Esophagus squamous epithelium (tissue), 5 donors: ENCODE measurements at places on chromosomes 2 and 18.

- no peak for DNase-seq
Observed at GRCh38 chr18:78305789-78306188, 673.8 kb upstream of the SALL3 start.

DNA sequence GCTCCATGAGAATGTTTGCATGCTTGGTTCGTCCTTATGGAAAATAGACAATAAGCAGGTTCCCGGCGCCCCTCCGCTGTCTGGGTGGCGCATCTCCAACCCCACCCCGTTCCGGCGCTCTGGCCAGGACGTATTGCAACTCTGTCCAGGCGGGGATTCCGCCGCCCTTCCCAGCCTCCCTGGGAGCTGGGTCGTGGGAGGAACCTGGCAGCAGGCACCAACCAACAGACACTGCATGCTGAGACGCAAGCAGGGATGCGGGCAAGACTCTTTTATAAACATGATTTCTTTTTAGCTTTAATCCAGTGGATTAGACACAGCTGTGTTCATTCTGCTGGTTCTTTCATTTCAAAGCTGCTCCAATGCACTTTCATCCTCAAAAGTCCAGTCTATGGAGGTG is 240.2 kb downstream of the SH3BP4 start:
- no peak for DNase-seq

- DNase-seq: no peak
Observed at GRCh38 chr2:37599688-37600525, 71.5 kb downstream of the CDC42EP3 start.

DNA sequence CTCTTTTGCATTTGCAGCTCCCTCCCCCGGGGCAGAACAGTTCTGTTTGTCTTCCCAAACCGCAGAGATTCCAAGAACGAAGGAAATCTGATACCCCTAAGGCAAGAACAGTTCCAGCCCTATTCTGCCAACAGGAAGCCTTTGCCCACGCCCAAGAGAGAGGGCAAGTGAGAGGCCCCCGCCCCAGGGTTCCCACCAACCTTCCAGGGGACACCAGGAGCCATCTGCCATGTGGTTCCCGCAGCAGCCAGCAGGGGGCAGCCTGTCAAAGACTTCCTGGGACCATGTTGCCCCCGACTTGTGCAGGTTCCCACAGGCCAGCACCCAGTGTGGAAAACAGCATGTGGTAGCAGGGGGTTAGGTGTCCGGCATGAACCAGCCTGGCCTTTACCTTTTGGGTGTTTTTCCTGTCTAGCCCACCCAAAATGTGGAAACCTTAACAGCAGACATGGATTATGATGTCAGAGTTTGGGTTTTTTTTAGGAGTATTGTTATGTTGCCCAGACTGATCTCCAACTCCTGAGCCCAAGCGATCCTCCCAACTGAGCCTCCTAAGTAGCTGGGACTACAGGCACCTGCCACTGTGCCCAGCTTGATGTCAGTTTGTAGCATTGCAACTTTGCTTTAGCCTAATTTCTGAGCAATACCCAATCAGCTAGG is 21.7 kb upstream of the EFHD1 start:
- no peak for DNase-seq

GRCh38 chr2:5818961-5819600 is 126.9 kb downstream of the SOX11 start:
- DNase-seq: no peak

DNA sequence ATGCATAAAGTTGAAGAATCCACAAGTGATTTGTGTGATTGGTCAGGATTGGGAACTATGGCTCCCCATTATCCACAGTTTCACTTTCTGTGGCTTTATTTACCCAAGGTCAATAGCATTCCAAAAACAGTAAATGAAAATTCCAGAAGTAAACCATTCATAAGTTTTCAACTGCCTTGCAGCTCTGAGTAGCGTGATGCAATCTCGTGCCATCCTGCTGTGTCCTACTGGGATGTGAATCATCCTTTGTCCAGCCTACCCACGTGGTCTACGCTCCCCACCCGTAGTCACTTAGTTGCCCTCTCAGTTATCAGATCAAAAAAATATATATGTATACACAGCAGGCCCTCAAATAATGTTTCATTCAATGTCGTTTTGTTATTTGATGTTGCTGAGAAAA is 89.0 kb upstream of the DLGAP1 start:
- DNase-seq: no peak

DNA sequence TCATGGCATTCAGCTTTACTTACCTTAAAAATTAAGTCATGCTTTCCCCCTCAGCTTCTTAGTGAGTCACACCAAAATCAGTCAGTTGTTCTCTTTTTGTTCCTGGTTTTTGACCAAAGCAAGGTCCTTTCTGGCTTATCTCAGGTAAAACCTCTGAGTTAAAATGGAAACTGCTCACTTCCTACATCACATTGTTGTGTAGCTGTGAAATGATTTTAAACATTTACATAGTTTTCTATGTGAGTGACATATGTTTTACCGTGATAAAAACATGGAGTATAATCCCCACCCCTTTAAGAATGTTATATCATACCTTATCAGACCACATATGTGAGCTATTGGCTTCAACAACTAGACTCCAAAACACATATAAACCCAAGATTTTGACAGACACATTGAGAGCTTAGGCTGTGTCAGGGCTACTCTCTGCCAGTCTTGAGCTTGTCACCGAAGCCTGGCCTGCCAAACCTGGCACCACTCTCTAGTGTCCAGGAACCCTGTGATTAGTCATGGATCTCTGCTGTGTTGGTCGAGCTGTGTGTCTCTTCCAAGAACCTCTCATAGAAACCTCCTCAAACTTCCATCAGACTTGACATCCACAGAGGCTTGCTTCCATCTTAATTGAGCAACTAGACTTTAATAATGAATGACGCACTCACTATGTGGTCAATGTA is 294.5 kb upstream of the FBXO11 start:
- DNase-seq: no peak

DNA sequence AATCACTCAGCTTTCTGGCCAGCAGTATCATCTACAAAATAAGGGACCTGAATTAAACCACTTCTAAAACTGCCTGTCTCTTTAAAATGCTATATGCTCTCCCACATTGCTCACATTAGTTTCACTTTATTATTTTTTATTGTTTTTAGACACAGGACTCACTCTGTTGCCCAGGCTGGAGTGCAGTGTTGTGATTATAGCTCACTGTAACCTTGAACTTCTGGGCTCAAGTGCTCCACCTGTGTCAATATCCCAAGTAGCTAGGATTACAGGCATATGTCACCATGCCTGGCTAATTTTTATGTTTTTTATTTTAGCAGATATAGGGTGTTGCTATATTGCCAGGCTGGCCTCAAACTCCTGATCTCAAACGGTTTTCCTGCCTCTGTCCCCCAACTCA is 591.3 kb upstream of the ZNF804A start:
- DNase-seq: no peak

- no peak for DNase-seq
Observed at GRCh38 chr2:129914538-129915302, 64.7 kb upstream of the RAB6C start.

- no peak for DNase-seq
Observed at GRCh38 chr2:167862782-167863181, 384.6 kb downstream of the STK39 start.

GRCh38 chr2:37869771-37870170 is 55.3 kb upstream of the RMDN2 start:
- no peak for DNase-seq

DNA sequence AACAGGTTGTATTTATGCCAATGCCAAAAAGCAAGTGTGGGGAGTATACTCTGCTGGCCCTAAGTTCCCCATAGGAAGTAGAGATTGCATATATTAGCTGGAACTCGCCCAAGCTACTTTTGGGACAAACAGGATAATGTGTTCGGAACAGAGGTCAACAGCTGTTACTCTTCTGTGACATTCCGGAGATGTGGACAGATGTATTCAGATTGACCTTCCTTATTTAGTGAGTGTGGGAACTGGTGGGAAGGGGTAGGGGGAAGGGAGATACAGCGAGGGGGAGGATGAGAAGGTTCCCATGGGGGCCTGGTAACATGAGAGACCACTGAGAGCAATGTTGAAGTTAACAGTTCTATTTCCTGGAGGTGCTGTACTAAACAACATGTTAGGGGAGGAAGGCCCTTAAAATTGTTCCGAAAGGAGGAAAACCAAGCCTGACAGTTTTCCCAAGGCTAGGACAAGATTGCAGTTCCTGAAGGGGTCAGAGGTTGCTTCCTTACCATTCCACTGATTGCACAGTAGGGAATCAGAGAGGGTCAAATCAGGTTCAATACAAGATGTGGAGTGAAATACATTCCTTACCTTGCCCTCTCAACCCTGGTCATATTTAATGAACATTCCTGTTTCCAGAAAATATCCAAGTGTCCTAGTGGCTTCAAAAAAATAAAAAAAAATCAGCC is 14.3 kb upstream of the CD28 start:
- DNase-seq: no peak

- no peak for DNase-seq
Observed at GRCh38 chr18:28088477-28088876, 88.5 kb downstream of the CDH2 start.

GRCh38 chr2:186827411-186827810 is 21.6 kb downstream of the ZSWIM2 start:
- no peak for DNase-seq

- no peak for DNase-seq
Observed at GRCh38 chr18:14914771-14915170, 166.8 kb downstream of the ANKRD30B start.

- DNase-seq: no peak
Observed at GRCh38 chr18:13562494-13563029, 163.8 kb downstream of the FAM210A start.

- no peak for DNase-seq
Observed at GRCh38 chr2:54966837-54967236, 83.4 kb downstream of the RTN4 start.

DNA sequence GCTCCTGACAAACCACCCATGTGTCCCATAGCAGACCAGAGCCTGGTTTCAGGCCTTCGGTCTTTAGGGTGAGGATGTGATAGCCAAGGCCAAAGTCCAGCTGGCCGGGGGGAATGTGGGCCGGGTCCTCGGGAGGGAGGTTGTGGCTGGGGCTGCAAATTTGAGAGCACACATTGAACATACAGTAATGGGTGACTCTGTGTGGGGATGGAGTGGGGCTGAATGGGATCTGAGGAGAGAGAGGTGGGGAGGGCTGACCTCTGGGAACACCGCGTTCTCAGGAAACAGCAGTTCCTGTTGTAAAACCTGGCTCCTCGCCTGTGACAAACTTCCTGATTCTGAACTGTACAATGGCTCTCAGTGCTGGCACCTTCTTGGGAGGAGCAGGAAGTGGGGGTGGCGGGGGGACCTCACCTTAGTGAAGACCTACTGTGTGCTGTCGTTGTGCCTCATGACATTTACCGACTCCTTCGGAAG is 48.8 kb downstream of the MCFD2 start:
- no peak for DNase-seq

GRCh38 chr18:56421647-56422046 is 216.7 kb downstream of the TXNL1 start:
- DNase-seq: no peak

DNA sequence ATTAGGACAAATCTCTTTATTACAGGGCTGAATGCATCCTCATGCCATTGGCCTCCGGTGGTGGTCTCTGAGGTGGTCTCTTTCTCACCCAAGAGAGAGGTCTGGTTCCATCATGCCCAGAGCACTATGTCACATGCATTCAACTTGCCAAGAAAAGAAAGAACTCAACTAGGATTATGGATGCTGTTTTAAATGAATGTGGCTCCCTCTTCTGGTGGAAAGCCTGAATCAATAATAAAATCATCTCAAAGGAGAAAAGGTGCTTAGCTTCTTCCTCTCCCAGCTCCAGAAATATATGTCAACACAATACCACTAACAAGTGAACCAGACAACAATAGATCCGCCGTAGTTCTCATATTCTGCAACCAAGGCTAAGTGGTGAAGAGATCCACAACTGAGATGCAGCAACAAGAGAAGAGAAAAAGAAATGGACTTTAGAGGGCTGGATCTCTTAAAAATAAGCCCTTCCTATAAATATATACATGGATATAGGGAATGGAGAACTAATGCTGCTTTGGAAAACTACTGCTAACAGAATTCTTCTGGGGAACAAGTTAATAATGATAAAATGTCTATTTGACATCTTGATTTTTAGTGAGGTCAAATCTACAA is 396.8 kb downstream of the NCKAP5 start:
- DNase-seq: no peak

DNA sequence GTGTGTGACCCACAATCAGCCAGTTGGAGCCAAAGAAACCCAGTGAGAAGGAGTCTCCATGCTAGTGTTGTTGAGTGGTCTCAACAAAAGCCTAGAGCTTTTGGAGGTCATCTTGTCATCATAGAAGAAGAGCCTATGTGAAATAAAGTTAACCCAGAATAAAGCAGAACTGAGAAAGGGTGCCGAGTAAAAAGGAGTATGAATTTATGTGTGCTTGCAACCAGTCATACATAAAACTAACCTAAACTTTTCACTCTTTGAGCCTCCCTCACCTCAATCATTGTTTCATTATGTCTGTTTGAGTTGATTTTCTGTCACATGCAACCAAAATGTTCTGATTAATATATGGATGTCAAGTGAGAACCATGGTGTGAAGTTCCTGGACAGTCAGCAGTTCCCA is 599.3 kb upstream of the ZEB2 start:
- DNase-seq: no peak

DNA sequence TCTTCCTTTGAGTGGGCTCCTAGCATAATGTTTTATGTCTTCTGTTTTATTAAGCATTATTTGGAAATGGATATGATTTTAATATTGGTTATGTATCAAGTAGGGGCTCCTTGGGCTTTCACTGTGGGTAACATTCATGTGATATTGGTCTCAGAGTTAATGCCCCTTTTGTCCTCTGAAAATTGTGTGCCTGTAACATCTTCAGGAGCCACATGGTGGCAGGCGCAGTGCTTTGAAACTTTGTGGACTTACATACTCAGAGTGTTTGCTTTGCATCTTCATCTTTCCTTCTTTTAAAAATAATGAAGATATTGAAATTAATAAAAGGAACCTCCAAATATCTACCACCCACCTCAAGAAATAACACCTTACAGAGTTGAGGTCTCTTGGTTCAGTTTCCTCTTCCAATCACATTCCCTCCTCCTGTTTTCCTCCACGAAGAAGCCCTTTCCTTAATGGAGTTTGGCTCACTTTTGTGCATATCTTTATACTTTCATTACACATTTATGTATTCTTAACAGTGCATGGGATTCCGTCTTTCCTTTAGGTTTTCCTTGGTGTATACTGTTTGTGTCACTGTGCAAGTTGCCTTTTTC is 73.5 kb downstream of the LIMS1 start:
- DNase-seq: no peak

DNA sequence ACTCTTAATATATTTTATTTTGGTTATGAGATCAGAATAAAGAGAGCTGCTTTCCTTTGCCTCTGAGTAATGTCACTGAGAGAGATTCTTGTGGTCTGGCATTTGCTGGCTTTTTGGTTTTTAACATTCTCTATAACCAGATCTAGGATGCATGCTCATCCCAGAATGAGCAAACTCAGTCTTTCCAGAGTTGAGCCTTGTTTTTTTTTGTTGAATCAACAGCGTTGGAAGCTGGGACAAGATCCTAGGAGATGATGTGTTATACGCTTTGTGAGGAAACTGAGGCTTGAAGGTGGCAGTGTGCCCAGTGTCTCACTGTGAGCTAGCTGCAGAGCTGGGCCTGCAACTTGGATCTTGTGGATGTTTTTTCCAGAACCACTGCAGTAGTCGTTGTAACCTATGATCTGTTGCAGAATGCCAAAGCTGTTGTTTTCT is 19.5 kb downstream of the MYO1B start:
- no peak for DNase-seq

GRCh38 chr18:77560341-77560992 is 310.8 kb downstream of the GALR1 start:
- no peak for DNase-seq
